ENCODE measurements at places on chromosomes 3 and 15.
A peak's percentile ranks its signal among the peaks of the same experiment; 100 is the strongest.

DNA sequence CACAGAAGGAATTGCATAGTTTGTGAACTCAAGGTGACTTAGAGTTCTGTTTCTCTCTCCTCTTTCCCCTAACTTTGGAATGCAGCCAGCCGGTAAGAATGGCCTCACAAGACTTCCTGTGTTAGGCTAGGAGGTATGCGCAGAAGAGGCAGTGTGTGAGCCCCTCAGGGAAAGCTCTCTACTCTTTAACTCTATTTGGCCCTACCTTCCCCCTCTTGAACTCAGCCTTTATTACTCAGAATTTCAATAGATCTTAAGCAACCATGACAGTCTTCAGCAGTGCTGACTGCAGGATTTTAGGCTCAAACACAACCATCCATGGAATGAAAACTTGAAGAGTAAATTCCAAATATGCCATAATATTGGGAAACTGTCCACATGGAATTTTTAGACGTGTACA, 209.5 kb downstream of the DTWD1 start:
- H3K4me1 ChIP-seq = no peaks in the 10 kb centered on the region
- no peak overlapping the region for H3K4me3 ChIP-seq
- H3K36me3 ChIP-seq = no peaks in the 10 kb centered on the region
- H3K27me3 ChIP-seq = no peaks in the 10 kb centered on the region
- no peak overlapping the region for H3K27ac ChIP-seq
- DNase-seq = no peak

- H3K36me3 ChIP-seq = no peaks in the 10 kb centered on the region
- H3K4me3 ChIP-seq = no peak overlapping the region
- no peak for DNase-seq
- H3K27me3 ChIP-seq = no peaks in the 10 kb centered on the region
Observed at GRCh38 chr3:107461721-107462120, 61.0 kb upstream of the BBX start.

DNA sequence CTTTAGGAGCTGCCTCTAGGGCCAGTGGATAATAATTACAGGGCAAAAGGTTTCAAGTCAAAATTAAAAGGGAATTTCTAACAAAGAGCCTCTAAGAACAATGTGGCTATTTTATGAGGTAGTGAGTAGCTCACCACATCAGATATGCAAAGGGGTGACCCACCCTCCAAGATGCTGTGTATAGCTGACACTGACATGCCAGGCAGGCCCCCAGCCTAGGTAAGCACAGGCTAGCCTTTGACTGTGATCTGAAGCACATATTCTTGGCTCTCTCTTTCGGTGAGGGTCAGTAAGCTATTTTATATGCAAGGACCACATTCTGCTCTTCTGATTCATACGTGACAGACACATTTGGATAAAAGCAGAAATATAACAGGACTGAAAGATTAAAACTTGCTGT, 2.8 kb upstream of the THSD4 start:
- H3K36me3 ChIP-seq = no peaks in the 10 kb centered on the region
- no peak overlapping the region for H3K27ac ChIP-seq
- no peak for DNase-seq
- no peaks in the 10 kb centered on the region for H3K4me1 ChIP-seq
- H3K27me3 ChIP-seq = peaks cover 3% of the 10 kb centered on the region

- H3K27ac ChIP-seq = no peak overlapping the region
- no peaks in the 10 kb centered on the region for H3K36me3 ChIP-seq
- H3K27me3 ChIP-seq = no peaks in the 10 kb centered on the region
- no peak overlapping the region for H3K4me3 ChIP-seq
- H3K4me1 ChIP-seq = no peaks in the 10 kb centered on the region
Observed at GRCh38 chr15:40150163-40150925, 10.5 kb upstream of the BUB1B start.

GRCh38 chr3:73709712-73710111, 85.0 kb upstream of the PDZRN3 start:
- H3K4me3 ChIP-seq = no peak overlapping the region
- no peak for DNase-seq
- no peaks in the 10 kb centered on the region for H3K4me1 ChIP-seq
- no peaks in the 10 kb centered on the region for H3K27me3 ChIP-seq
- H3K36me3 ChIP-seq = no peaks in the 10 kb centered on the region
- no peak overlapping the region for H3K27ac ChIP-seq

DNA sequence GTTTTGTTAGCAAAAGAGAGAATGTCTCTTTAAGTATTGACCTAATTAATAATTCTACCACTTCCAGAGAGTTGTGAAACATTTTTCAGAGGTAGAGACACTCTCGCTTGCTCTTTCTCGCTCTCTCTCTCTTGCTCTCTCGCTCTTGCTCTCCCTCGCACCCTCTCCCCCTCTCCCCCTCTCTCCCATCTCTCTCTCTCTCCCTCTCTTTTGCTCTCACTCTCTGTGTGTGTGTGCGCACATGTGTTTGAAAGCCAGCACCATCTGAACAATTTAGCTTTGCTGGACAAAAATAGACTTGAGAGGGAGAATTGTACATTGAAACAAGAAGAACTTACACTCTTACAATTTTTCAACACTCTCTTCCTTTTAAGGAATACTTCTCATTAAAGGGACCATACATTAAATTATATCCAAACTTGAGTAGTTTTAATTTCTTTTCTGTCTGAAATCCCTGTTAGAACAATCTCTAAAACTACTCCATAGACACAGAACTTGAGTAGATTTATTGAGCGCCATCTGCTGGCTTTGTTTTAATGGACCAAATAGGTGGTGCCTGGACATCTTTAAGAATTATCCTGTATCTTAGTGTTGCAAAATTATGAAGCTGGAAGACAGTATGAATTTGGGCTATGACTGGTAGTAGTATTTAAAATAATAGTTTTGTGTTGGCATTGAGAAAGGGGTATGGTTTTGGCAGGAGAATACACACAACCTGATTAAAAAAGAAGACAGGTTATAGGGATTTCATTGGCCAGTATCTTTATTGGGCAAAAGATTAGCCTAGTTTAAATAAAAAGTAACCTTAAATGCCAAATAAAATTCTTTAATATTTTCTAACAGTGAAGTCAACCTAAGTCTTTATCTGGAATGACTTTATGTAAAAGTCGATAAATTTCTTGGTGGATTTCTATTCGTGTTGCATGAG, 124.6 kb downstream of the AKAP13 start:
- H3K27ac ChIP-seq = no peak overlapping the region
- DNase-seq = peak; percentile 7
- H3K4me3 ChIP-seq = no peak overlapping the region
- H3K36me3 ChIP-seq = no peaks in the 10 kb centered on the region
- peaks cover 13% of the 10 kb centered on the region for H3K4me1 ChIP-seq

DNA sequence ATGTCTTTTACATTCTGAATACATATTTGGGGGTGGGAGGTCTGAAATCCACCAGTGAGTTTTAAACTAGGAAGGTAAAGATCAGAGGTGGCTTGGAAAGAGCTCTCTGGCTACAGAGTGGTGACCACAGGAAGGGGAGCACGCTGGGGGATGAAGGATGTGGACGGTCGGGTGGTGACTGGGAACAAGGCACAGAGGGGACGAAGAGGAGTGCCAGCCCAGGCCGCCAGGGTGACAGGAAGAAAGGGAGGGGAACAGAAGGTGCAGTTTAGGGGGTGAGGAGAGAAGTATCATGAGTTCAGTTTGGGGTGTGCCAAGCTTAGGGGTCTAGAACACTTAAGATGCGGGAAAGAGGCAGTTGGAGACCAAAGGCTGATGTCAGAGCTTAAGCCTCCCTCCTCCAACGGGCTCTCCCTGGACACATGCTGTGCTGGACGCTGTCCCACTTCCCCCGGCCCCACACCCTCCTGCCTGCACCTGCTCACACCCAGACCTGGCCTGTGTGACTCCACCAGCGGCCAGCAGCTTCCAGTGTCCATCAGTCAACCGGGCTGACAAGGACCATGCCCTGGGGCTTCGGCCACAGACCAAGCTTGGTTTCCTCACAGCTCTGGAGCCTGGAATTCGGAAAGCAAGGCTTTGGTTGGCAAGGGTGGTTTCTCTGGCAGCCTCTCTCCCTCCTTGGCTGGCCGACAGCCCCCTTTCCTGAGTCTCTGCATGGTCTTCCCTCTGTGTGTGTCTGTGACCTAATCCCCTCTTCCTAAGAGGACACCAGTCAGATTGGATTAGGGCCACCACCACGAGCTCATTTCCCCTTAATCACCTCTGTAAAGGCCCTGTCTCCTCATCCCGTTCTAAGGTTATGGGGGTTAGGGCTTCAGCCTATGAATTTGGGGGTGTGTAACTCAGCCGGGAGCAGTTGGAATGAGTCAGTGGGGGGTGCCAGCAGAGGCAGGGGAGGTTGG, 120.4 kb upstream of the IQSEC1 start:
- no peak for DNase-seq
- no peak overlapping the region for H3K27ac ChIP-seq
- no peaks in the 10 kb centered on the region for H3K4me1 ChIP-seq
- no peak overlapping the region for H3K4me3 ChIP-seq
- H3K27me3 ChIP-seq = no peaks in the 10 kb centered on the region
- H3K36me3 ChIP-seq = no peaks in the 10 kb centered on the region

DNA sequence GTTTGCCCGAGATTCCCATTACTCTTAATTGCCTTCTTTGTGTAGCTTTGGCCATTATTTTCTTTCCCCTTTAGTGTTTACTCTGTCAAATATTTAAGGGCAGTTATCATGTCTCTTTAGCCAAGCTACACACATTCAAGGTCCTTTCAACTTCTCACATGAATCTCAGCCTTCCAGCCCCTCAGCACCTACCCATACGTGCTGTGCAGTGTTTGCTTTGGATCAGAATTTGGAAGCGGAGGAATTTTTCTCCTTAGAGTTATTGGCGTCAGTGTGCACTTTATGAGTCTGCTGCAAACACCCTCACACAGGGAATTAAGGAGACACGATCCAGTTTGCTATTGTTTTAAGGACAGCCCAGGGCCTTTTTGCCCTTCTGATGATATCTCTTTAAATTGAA, 231.6 kb downstream of the CACNA2D3 start:
- no peak for DNase-seq
- H3K36me3 ChIP-seq = no peaks in the 10 kb centered on the region
- H3K4me3 ChIP-seq = no peak overlapping the region

GRCh38 chr15:97457203-97457847, 503.2 kb upstream of the ARRDC4 start:
- no peaks in the 10 kb centered on the region for H3K4me1 ChIP-seq
- no peak overlapping the region for H3K4me3 ChIP-seq
- no peaks in the 10 kb centered on the region for H3K36me3 ChIP-seq

DNA sequence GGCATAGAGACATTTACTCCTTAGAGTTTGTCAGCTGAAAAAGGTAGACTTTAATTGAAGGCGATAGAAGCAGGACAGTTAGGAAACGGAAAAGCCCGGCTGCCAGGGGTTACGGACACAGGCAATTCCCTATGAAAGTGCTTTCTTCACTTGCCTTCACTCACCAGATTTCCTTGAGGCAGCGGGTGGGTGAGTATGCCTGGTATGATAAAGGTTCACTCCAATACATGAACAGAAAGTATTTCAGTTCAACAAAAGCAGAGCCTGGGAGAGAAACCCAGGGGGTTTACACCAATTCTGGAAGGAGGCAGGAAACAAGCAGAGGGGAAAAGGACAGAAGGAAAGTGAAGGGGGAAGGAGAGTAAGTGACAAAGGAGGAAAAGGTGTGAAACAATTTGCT, 53.9 kb downstream of the QTRT2 start:
- no peaks in the 10 kb centered on the region for H3K27me3 ChIP-seq
- no peak overlapping the region for H3K27ac ChIP-seq
- no peaks in the 10 kb centered on the region for H3K4me1 ChIP-seq
- no peak for DNase-seq
- H3K36me3 ChIP-seq = no peaks in the 10 kb centered on the region
- H3K4me3 ChIP-seq = no peak overlapping the region

- no peaks in the 10 kb centered on the region for H3K4me1 ChIP-seq
- H3K27me3 ChIP-seq = no peaks in the 10 kb centered on the region
Observed at GRCh38 chr15:34154725-34155204, 52.9 kb downstream of the PGBD4 start.

GRCh38 chr3:50150863-50151686, 4.0 kb upstream of the SEMA3F start:
- no peaks in the 10 kb centered on the region for H3K36me3 ChIP-seq
- H3K27ac ChIP-seq = no peak overlapping the region
- peaks cover 6% of the 10 kb centered on the region for H3K4me1 ChIP-seq
- no peak overlapping the region for H3K4me3 ChIP-seq

DNA sequence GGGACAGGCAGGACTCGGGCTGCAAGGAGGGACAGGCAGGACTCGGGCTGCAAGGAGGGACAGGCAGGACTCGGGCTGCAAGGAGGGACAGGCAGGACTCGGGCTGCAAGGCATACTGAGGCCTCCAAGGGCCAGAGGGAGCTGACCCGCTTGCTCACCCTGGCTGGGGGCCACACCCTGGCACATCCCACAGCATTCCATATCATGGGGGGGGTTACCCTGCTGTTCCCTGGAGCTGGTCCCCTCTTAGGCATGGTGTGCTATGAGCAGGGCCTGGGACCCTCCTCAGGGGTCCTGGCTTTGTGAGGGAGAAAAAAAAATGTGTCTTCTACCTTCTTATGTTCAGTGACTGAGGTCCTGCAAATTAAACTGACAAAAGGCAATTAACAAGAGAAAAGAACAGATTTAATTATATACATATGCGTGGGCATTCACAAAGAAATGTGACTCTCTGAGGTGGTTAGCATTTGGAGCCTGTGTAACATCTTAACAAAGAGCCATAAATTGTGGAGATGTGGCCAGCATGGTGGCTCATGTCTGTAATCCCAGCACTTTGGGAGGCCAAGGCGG, 97.6 kb upstream of the ALDH1A3 start:
- no peak for DNase-seq
- H3K36me3 ChIP-seq = no peaks in the 10 kb centered on the region
- H3K27me3 ChIP-seq = no peaks in the 10 kb centered on the region
- no peaks in the 10 kb centered on the region for H3K4me1 ChIP-seq

DNA sequence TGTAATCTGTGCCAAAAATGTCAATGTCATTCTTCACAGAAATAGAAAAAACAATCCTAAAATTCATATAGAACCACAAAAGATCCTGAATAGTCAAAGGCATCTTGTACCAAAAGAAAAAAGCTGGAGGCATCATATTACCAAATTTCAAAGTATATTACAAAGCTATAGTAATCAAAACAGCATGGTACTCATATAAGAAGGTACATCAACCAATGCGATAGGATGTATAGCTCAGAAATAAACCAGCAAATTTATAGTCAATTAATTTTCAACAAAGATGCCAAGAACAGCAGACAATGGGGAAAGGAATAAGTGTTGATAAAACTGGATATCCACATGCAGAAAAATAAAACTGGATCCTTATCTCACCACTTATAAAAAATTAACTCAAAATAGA, 150.5 kb upstream of the PRICKLE2 start:
- H3K36me3 ChIP-seq = no peaks in the 10 kb centered on the region
- no peaks in the 10 kb centered on the region for H3K4me1 ChIP-seq
- H3K27me3 ChIP-seq = no peaks in the 10 kb centered on the region
- no peak for DNase-seq
- no peak overlapping the region for H3K4me3 ChIP-seq

- no peaks in the 10 kb centered on the region for H3K4me1 ChIP-seq
- H3K27me3 ChIP-seq = no peaks in the 10 kb centered on the region
- H3K4me3 ChIP-seq = no peak overlapping the region
- H3K27ac ChIP-seq = no peak overlapping the region
- no peak for DNase-seq
- H3K36me3 ChIP-seq = no peaks in the 10 kb centered on the region
Observed at GRCh38 chr3:144028798-144029411, 57.3 kb downstream of the DIPK2A start.
